ENCODE measurements at places on chromosomes 11 and 22. TPM values are rescaled to one million over a fixed set of nuclear protein-coding genes. Genes with fewer than 3 reads are reported as not detected.

OMP gene
- not detected for total RNA-seq

CRYBB2 gene
- 1.1 TPM for total RNA-seq

ABCG4 gene
- 0.29 TPM for total RNA-seq

C22orf15 gene
- 0.41 TPM for total RNA-seq

PAX6 gene
- not detected for total RNA-seq

BTBD18 gene
- total RNA-seq: not detected

VSIG10L2 gene
- total RNA-seq: not detected

MPZL2 gene
- 31.9 TPM for total RNA-seq

NOX4 gene
- 37.7 TPM for total RNA-seq

RFPL1 gene
- total RNA-seq: not detected

ART1 gene
- total RNA-seq: not detected

ZP1 gene
- total RNA-seq: not detected

HSD17B12 gene
- 53.1 TPM for total RNA-seq

CASP5 gene
- not detected for total RNA-seq

OR10A2 gene
- not detected for total RNA-seq

SVIP gene
- total RNA-seq: 21.7 TPM

LTO1 gene
- total RNA-seq: 18.1 TPM

FOLR2 gene
- total RNA-seq: not detected

SPTBN2 gene
- total RNA-seq: 47.7 TPM

SPON1 gene
- total RNA-seq: 0.47 TPM

PATE2 gene
- 0.93 TPM for total RNA-seq

VSIG2 gene
- not detected for total RNA-seq

GPR83 gene
- not detected for total RNA-seq

DUSP8 gene
- 8.9 TPM for total RNA-seq

LDHAL6A gene
- not detected for total RNA-seq

PRR33 gene
- total RNA-seq: not detected

SMDT1 gene
- 7.6 TPM for total RNA-seq

SLC25A18 gene
- not detected for total RNA-seq

NTM gene
- 13.2 TPM for total RNA-seq

PICK1 gene
- total RNA-seq: 8.9 TPM

IL17REL gene
- total RNA-seq: not detected

CABP4 gene
- total RNA-seq: 1.3 TPM

PDGFD gene
- 31.1 TPM for total RNA-seq

PTPN5 gene
- 0.34 TPM for total RNA-seq

RSF1 gene
- total RNA-seq: 30.2 TPM

CEP126 gene
- total RNA-seq: 0.58 TPM

Data from glomerular endothelial cell (primary cell).